ENCODE measurements at places on chromosomes 6 and 20.

DNA sequence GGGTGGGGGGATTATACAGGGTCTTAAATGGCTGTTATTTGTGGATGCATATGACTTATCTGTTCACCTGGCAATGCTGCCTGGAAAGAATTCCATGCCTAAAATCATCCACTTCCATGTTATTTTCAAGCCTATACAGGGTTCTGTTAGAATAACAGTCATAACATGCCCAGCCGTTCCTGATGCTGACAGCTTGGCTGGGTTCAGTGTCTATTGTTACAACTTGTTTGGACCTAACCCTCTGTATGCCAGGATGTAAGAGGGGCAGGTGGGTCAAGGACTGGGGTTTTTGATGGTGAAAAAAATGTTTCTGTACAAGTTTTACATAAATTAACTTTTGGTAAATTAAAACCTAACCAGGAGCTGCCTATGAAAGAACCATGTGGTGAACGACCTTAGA is 79.8 kb downstream of the GINS1 start:
- no peak for DNase-seq

DNA sequence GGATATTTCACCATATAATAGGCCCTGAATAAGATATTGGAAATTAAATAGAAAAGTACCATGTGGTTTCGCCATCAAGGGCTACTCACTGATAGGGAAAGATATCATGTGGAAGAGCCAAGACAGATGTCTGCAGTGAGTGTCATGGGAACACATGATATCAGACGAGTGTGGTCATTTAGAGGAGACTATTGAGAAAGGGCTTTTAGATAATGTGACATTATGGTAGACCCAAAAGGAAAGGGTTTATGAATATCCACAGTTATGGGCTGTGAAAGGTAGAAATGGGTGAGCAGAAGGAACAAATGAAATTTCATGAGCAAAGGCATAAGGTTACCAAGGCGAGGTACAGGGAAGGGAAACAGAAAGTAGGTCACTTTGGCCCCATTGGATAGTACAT is 182.3 kb upstream of the PRSS16 start:
- no peak for DNase-seq

GRCh38 chr6:163460307-163460782 is 45.8 kb downstream of the QKI start:
- no peak for DNase-seq

DNA sequence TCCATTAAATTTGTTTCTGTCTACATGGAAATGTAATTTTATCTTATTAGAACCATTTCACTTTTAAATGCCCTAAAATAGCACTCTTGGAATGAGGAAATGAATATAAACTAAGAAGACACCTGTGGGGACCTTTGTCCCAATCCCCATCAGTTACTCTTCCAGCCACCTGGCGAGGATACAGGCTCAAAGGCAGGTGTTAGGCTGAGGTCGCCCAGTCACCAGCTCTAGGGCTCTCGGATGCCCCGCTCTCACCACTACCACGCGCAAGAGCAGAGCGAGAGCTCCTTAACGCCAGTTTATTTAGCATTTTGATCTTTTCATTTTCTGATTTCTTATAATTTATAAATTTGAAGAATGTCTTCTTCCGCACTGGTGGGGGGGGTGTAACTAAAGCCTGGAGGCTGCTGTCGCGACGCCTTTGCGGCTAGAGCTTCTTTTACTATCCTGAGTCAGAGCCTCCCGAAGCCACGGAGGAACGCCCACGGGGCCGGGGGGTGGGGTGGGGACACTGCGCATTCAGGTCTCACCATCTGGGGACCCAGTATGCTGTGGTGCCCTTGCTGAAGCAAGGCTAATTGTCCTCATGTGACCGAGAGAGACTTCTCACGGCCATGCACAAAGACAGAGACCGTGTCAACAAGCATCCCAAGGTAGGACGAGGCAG is 38.7 kb upstream of the AFDN start:
- no peak for DNase-seq

- DNase-seq: no peak
Measured at GRCh38 chr20:47063407-47063806, 168.8 kb downstream of the EYA2 start.

- no peak for DNase-seq
Measured at GRCh38 chr20:13008761-13009681, at the start of gene SPTLC3. Gene SPTLC3 (plus strand): TSS chr20:13008972. CDS start chr20:13009268, 296 bp downstream.

DNA sequence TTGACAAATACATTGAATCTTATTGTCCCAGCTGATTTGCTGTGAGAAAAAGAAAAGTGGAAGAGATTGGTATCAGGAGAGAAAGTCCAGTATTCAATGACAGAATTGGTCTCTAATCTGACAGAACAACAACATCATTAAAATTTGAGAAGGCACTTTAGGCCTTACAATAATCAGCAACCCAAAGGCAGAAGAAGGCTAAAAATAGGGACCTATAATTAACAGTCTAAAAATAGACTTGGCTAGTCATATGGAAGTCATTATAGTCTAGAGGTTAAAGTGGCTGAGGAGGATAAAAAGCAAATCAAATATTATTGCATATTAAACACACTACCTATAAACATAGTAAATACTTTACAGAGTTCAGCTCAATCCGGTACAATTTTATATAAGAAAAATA is 393.6 kb upstream of the JAG1 start:
- DNase-seq: no peak

DNA sequence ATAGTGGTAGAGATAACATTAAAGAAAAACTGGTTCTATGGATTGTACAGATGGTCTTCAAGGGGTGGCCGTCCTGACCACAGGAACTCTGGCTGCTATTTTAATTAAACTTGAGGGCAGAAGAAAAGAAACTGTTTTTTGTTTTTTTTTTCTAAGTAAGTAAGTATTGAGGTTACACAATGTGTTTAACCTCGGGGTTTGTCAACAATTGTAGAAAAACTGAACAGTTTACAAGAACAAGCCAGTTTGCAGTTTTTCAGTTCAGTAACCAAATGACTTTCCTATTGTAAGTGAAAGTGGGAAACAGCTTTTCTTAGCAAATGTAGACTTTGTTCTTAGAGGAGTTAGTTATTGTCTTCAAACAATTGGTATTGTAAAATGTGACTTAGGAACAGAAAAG is 77.0 kb downstream of the PLCB1 start:
- no peak for DNase-seq

DNA sequence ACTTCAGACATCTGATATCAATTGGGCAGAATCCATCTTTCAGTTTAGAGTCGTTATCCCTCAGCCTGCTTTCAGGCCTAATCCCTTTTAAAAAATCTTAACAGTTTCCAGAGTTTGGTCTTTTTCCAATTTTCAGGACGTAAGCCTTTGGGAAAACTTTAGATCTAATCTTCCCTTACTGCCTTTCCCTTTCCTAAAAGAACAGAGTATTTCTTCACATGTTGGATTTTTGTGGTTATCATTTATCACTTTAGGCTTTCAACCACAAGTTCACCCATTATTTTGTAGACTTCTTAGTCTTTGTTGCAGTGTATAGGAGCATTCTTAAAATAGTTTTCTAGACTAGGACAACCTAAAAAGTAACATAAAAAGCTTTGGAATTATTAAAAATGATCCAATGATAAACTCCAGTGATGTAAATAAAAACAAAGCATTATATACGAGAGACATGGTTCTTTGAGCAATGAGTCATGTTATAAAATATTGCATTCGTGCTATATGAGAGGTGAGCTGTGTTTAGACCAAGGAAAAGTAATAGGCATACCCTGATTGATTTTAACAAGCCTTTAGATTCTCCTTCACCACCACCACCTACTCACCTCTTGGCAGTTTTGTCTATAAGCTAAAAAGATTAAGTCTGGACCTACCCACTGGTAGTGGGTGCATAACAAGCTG is 90.4 kb upstream of the MCHR2 start:
- DNase-seq: no peak

DNA sequence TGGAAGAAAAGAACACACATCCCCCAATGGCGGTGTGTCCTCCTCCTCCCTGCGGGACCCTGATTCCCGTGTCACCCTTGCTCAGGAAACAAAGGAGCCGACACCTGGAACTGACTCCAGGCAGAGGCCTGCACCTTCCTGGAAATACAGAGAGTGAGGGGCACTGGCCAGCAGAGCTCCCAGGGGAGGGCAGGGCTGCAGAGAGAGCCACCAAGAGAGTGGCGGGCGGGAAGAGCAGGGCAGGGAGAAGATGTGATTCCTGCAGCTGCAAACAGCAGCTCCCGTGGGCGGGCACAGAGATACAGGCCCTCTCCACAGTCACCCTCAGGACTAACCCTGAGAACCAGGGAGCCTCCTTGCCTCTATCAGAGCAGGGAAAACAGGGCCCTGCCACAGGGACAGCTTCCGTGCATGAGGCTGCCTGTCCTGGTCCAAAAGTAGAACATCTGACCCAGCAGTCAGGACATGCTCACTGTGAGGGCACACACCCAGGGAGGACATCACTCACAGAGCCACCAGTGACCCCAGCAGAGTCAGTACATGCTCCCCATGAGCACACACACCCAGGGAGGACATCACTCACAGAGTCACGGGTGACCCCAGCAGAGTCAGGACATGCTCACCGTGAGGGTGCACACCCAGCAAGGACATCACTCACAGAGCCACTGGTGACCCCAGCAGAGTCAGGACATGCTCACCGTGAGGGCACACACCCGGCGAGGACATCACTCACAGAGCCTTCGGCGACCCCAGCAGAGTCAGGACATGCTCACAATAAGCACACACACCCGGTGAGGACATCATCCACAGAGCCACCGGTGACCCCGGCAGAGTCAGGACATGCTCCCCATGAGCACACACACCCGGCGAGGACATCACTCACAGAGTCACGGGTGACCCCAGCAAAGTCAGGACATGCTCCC is 193.1 kb downstream of the DLL1 start:
- DNase-seq: no peak

GRCh38 chr6:15522856-15523529 is 139.8 kb downstream of the DTNBP1 start:
- no peak for DNase-seq

- DNase-seq: no peak
Measured at GRCh38 chr20:36929290-36929689, 22.2 kb downstream of the SAMHD1 start.

DNA sequence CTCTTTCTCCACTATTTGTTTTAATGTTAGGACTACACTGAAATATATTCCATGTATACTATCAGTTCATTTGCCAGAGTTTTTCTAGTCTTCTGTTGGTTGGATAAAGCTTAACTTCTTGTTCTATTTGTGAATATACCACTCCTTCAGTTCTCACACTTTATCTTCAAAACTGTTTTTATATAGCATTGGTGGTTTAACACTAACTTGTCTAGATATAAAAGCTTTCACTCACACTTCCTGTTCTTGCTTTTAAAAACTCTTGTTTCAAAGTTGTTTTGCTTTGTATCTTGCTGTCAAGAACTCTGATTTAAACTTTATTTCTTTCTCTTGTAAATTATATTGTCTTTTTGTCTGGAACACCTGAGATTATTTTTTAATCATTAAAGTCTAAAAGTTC is 226.8 kb upstream of the TENT5A start:
- DNase-seq: no peak

DNA sequence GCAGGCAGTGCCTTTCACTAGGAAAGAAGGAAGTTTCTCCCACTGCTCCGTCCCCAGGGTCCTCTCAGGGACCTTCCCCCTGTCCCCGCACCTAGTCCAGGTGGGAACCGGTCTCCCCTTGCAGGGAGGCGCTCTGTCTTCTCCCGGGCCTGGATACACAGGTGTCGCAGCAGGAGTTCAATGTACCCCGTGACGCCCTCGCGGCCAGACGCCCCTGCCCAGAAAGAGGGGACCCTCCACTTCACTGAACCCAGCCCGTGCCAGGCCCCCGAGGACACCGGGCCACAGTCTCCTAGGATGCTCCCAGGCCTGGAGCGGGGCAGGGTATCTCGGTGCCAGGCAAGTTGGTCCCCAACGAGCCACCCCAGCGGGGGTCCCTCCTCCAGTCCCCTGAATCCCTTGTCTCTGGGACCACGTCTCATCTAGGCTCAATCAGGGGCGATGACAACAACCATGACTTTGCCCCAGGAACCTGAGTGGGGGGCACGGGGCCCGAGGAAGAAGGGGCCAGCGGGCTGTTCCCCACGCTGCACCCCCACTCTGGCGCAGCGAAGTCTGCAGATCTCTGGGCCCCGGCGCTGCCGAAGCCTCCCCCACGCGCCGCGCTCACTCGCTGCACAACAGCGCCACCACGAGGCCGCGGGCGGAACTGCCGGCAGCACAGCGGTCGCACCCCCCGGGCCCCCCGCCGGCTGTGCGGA is 103.0 kb downstream of the EDN3 start:
- no peak for DNase-seq

GRCh38 chr20:42714298-42715141 is 475.2 kb downstream of the PTPRT start:
- DNase-seq: no peak

GRCh38 chr6:31055441-31055840 is 45.2 kb downstream of the MUC22 start:
- DNase-seq: no peak

GRCh38 chr6:22512686-22513427 is 56.5 kb upstream of the HDGFL1 start:
- DNase-seq: peak; percentile 81

GRCh38 chr6:37717836-37718251 is 20.2 kb upstream of the MDGA1 start:
- DNase-seq: no peak

DNA sequence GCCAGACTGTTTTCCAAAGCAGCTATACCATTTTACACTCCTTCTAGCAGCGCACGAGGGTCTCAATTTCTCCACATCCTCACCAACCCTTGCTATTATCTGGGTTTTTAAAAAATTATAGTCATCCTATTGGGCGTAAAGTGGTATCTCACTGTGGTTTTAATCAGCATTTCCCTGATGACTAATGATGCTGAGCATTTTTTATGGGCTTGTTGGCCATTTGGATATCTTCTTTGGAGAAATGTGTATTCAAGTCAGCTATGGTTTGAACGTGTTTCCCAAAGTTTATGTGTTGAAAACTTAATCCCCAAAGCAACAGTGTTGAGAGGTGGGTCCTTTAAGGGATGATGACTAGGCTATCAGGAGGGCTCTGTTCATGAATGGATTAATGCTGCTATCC is 6.7 kb downstream of the MCUR1 start:
- no peak for DNase-seq

DNA sequence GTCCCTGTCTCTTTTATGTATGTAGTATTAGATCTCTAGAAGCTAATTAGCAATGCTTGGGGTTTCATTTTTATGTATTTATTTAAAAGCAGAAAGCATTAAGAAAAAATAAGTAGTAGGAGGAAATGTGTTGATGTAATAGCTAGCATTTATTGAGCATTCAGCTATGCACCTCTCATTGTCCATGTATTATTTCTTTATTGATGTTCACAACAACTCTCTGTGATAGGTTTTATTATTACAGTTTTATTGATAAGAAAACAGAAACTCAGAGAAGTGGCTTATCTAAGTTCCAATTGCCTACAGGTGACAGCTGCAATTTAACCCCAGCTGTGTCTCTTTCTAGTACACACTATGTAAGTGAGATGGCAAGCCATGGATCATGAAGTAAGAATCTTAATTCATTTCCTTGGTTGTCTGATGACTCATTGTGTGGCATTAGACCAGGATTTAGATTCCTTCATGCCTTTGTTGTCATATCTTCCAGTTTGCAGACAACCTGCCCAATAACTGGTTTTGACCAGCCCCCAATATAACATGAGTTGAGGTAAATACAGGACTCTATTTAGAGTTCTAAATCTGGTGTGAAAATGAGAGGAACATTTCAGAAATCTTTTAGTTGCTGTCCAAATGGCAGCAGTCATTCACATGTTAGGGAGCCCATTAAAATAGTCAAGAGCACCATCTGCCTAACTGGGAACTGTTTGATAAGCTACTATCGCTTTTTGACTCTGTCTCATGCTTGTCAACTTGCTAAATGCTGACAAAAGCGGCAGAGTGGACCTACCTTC is 170.8 kb upstream of the PHACTR1 start:
- peak; percentile 43 for DNase-seq

- no peak for DNase-seq
Measured at GRCh38 chr20:41476013-41476441, 109.4 kb upstream of the EMILIN3 start.
